ENCODE measurements at places on chromosomes 5 and 9.
A peak's percentile ranks its signal among the peaks of the same experiment; 100 is the strongest.

GRCh38 chr9:125061391-125061790, 81.9 kb downstream of the SCAI start:
- no peak for DNase-seq

- DNase-seq: no peak
Observed at GRCh38 chr9:119160551-119160950, 208.7 kb downstream of the BRINP1 start.

DNA sequence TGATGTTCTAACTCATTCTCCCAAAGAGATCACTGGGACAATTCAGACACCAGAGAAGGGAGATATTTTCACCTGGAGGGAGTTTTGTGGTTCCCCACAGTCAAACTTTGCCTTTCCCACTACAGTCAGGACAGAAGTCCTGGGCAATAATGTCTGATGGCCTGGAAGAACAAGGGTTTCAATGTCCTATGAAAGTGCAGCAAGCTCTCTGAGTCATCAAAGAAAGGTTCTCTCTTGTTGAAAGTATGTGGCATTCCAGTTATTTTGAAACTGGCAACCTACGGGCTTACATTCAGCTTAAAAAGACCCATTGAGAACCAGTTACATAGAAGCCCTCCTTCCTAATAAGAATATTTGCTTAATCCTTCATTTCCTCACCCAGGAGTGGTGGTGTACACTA, 103.9 kb downstream of the INSYN2B start:
- no peak for DNase-seq

GRCh38 chr9:125323615-125324014, 62.0 kb downstream of the GAPVD1 start:
- DNase-seq: no peak

DNA sequence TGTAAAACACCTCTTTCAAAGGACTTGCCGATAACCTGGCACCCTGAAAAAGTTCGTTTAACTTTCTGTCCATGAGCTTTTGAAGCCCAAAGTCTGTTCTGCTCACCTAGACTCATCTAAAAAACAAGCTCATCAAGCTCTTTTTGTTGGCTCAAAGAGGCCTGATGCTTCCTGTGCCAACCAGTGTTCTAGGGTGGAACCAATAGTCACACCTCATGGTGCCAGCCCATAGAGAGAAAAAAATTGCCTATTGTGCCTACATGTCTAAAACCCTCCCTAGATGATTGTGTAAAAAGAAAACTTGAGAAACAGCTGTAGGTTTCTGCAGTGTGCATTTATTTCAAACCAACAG, 4.7 kb downstream of the SH3RF2 start:
- DNase-seq: no peak

DNA sequence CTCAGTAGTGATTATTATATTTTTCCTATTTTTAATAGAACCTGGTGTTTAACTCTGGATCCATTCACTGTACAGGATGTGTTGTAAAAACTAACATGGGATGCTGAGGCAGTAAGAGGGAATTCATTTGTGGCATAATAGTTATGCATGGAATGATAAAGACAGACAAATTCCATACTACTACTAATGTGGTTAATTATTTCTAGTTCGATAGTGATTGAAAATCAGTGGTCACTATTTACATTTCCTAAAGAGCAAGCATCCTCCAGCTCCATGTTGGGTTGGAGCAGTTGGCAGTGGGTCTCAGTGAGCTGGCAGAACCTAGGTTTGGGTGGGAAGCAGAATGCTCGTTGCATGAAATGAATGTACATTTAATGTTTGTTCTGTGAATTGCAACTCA, 122.6 kb downstream of the SAXO1 start:
- DNase-seq: no peak

- DNase-seq: no peak
Observed at GRCh38 chr5:39340506-39340905, 23.8 kb downstream of the C9 start.

GRCh38 chr9:34114436-34114835, 12.1 kb downstream of the DCAF12 start:
- no peak for DNase-seq

GRCh38 chr5:79686799-79687198, 2.8 kb upstream of the CMYA5 start:
- no peak for DNase-seq

DNA sequence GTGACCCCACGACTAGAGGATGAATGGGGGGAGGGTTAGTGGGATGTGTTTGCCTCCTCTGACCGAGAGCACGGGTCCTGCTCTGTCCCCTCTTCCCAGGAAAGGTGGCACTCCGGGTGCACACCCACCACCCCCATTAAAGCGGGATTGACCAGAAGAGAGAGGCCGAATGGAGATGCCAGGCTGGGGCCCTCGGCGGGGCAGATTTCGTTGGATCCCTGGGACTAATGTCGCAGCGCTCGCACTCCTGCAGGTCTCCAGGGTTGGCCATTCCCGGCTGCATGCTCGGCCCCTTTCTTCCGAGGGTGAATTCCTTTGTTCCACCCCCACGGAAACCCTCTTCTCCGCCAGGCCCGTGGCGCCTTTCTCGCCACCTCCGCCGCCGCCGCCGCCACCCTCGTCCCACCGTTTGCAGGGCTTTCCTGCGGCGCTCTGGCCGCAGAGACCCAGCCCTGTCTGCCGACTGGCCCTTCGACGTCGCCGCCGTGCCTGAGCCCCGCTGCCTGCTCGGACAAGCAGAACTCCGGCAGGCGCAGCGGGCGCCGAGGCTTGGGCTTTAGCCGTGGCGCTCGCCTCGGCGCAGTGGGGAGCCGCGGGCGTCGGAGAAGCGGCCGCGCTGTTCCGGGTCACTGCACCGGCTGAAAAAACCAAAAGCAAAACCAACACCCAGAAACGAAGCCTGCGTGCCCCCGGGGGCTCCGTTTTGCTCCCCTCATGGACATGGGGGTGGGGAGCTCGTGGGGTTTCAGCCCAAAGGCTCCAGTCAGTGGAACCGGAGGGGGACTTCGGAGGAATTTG, 11.8 kb downstream of the LMX1B start:
- no peak for DNase-seq

DNA sequence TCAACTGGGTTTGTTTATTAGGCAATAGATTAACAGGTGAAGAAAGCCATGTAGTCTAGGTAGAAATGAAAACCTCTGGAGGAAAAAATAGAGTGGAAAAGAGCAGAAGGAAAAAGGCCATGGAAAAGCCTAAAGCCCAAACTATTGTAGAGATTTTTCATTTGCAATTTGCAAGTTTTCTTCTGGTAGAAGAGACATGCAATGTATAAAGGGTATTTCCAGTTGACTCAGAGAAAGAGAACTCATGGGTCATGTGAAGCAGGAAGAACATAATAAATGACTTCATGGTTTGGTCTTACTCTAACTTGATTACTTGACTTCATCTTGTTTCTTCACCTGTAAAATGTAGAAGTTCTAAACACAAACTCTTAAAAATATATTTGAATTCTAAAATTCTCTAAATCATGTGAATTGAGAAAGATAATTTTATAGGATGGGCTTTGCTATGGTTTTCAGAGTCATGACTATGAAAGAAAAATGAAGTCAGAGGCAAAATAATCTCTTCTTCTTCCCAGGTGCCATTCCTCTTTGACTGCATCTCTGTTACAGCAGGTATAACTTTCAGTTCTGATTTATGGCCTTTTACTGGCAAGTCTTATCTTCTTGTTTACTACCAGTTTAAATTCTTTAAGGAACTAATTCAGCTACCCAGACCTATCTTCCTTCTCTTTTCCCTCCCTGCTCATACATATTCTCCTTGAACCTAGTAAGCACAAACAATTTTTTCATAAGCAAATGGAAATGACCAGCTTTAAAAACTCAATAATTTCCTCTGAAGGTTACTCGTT, 47.7 kb upstream of the TMC1 start:
- no peak for DNase-seq

DNA sequence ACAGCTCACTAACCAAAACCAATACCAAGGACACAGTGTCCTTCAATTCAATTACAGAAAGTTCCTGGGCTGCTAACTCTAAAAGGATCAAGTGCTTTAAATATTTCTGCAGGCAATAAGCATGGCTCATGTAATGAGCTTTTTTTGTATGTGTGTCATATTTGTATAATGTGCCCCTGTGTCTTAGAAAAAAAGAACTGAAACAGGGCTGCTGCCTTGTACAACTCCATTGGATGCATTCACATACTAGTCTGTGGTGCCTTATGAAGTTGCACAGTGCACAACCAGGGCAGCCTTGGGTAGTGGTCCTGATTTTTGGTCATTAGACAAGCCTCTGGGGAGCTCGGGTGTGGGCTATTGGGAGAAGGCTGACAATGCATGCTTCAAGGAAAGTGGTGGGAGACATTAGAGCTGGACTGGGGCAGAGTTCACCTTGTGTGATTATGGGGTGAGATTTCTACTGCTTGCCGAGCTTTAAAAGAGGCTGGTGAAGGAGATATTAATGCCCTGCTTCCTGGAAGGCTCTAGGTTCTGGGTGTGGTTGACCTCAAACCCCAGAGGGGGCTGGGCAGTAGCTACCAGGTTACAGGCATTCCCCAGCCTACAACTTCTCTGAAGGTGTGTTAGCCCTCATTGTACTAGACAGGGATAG, 3.6 kb upstream of the CPEB4 start:
- DNase-seq: no peak

GRCh38 chr9:109471475-109472393, 26.4 kb downstream of the PTPN3 start:
- DNase-seq: peak; percentile 7

DNA sequence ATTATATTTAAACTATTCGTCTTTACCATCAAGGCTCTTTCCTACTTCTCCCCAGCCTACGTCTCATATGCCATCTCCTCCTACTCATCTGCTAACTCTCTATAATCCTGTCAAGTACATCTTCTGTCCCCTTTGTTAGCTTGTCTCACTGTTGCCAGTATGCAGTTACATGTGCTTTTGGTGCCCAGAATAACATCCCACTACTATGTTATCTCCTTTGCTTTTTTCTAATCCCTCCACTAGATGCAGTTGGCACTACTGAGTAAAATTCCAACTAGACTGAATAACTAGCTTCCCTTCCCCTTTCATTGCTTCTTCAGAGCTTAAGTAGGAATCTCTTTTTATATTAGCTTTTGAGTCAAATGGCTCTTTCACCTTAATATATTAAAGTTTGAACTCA, 3.0 kb upstream of the ARRDC3 start:
- DNase-seq: no peak

- no peak for DNase-seq
Observed at GRCh38 chr5:103424453-103425205, 138.0 kb downstream of the NUDT12 start.

DNA sequence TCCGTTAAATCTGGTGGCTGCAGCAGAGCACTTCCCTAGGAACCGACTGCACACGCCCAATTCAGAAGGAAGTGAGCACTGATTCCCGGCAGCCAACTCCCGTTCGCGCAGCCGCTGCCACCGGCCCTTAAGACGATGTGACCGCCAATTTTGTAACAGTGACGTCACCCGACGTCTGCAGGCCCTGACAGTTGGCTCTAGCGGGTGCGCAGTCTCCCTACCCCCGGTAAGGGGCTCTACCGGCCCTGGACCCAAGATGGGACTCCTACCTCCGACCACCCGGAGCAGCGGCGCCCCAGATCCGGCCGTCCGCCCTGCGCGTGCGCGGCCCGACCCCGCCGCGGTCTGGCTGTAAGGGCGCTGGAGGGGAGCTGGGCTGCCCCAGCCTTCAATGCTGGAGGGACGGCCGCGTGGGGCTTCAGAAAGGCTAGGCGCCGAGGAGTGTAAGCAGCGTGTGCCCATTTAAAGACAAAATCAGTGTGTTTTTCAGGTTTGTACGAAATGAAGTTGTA, 19.1 kb downstream of the DNAJA1 start:
- DNase-seq: peak; percentile 81

DNA sequence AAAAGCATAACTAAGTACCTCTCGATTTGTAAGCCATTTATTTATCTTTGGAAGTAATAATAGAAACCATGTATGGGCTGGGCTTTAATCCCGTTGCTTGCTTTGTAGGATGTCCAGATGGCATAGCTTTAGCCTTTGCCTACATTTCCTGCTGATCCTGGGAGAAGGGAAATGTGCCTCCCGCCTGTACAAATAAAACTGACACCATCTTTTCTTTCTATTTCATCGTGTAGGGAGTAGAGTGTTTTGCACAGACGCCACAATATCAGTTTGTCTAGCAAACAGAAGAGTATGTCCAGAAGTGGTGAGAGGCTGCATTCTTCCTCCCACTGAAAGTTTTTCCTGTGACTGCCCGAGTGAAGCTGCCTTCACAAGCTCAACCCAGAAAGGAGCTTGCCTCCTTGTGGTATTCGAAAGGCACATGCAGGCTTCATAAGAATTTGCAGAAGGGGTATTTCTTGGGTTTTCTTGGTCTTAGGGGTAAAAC, 24.7 kb upstream of the TJP2 start:
- DNase-seq: no peak

DNA sequence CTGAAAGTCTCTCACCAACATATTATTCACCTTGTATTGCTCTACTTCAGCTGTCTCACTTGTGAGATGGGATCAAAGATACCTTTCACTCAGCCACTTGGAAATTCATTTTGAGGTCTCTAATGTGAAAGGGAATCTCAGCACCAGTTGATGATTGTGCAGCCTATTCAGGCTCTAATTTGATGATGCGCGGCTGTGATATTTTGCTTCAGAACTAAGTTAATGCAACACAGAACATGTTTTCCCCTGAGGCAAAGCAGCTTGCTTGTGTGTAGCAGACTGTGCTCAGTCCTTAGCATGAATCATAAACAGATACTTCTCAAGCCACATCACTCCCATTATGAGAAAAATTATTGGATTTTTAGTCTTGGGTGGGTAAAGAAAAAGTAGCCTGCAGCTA, 378.8 kb downstream of the OSTF1 start:
- no peak for DNase-seq

- DNase-seq: no peak
Observed at GRCh38 chr5:157247267-157247666, 18.7 kb upstream of the CYFIP2 start.

DNA sequence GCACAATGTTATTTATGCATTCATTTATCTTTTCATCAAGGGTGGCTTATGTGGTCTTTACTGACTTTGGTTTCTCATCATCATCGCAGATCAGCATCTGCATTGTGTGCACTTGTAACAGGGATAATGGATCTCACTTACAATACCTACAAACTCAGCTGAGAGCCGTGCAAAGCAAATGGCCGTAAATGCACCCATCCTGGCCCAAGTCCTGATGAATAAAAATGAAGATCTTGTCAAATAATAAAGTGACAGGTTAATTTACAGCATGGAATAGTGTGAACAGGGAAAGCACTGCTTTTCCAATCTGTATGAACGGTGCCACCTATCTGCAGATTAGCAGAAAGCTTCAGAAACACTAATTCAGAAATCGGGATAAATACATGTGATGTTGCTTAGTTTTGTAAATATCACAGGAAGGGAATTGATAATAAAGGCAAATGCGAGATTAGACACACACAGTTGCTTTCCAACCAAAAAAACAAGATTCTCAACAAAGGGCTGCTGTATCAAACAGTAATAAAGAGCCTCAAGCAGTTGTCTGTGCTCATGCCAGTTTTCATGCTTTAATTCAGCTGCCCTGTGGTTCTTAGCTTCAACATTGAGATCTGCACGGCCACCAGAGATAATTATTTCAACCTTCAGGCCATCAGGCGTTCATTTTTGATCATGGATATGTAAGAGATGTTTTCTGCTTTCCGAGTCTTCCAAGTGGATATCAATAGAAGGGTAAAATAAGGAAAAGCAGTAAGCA, 153.4 kb upstream of the POU5F2 start:
- peak; percentile 5 for DNase-seq
